Large intestine (tissue), 12 donors: ENCODE measurements at places on chromosomes 11 and 22.
A peak's percentile ranks its signal among the peaks of the same experiment; 100 is the strongest.

DNA sequence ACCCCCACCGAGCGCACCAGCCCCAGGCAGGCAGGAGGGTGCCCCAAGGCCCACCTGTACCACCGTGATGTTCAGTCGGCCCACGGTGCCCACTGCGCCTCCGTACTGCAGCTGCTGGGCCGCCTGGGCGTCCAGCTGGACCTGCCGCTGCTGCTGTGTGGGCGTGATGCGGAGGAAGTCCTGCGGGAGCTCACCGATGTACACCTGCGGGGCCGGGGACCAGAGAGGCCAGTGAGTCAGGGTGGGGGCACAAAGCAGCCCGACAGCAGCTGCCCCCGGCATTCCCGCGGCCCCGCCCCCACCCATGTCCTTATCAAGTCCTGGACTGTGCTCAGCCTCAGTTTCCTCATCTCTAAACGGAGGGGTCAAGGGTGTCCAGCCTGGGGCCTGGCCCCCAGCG, 13.8 kb downstream of the TOLLIP start:
- DNase-seq, result no peak

DNA sequence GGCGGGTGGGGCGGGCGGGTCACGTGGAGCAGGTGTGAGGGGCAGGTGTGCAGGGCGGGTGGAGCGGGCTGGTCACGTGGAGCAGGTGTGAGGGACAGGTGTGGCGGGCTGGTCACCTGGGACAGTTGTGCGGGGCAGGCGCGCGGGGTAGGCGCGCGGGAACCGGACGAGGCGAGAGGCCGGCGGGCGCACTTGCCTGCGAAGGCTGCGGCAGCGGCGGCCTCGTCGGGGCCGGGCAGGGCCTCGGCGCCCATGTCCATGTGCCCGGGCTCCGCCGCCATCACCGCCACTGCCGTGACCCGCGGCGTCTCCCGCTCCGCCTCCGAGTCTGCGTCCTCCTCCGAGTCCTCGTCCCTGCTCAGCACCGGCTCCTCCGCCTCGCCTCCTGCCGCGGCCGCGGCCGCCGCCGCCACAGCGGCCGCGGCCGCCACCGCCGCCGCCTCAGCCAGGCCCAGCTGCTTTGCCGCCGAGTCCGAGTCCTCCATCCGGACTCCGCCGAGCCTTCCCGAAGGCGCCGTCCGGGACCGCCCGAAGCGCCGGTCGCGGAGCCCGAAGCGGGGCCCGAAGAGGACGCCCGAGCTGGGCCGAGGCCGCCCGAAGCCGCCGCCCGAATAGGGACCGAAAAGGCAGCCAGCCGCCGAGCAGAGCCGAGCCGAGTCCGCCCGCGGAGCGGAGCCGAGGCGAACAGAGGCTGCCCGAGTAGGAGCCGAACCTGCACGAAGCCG, at the start of gene DEAF1:
Gene DEAF1, minus strand, starts transcription at position 660 of the 725 bp plus-strand sequence. Its CDS starts 175 bp downstream, at position 485.
- peak; percentile 99 for DNase-seq

DNA sequence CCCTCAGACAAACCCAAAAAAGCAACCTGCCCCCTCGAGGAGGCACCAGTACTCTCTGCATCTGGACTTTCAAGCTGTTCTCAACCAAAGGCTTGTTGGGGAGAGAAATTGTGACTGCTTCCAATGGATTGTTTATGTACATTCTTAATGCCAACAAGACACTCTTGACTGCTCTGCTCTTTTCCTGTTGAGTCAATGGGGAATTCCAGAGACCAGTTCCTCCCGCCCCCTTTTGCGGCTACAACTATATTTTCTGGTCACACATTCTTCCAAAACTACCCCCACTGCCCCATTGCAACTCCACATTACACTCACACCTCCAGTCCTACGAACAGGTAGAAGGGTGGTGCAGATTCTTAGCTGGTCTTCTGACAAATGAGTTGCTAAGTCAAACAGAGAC, 187.0 kb downstream of the DSCAML1 start:
- no peak for DNase-seq

DNA sequence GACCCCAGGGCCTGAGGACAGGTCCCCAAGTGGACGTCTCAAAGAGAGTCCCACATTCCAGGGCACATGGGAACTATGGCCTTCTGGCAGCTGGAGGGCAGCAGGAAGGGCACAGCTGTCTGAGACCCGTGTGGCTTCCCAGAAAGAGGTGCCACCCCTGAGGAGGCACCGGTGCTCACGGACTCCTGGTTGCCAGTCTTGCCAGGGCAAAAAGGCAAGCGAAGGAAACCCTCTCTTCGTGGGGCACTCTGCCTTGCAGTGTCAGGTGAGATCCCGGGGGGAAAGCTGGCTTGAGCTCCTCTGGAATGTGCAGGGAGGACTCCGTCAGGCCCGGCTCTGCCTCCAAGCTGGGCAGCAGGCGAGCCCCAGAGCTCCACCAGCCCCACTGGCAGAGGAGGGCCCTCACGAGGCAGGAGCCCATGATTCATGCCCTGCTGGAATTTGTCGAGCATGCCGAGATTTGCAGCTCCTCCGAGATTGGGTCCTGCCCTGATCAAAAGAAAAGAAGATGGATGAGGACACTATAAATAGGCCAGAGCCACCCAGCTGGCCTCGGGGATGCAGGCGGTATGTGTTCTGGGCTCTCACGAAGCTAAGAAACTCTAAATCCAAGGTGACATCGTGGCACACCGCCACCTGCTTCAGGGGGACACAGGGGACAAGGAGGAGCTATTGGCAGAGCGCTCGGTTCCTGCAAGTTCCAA, 9.9 kb upstream of the CELSR1 start:
- no peak for DNase-seq

- DNase-seq, result no peak
Measured at GRCh38 chr11:32374261-32374711, 61.1 kb downstream of the WT1 start.

GRCh38 chr22:49677495-49677889, 150.2 kb downstream of the BRD1 start:
- no peak for DNase-seq

- DNase-seq, result no peak
Measured at GRCh38 chr11:67999201-67999629, 4.7 kb downstream of the UNC93B1 start.

- DNase-seq, result no peak
Measured at GRCh38 chr11:35934271-35934670, 9.6 kb upstream of the LDLRAD3 start.

DNA sequence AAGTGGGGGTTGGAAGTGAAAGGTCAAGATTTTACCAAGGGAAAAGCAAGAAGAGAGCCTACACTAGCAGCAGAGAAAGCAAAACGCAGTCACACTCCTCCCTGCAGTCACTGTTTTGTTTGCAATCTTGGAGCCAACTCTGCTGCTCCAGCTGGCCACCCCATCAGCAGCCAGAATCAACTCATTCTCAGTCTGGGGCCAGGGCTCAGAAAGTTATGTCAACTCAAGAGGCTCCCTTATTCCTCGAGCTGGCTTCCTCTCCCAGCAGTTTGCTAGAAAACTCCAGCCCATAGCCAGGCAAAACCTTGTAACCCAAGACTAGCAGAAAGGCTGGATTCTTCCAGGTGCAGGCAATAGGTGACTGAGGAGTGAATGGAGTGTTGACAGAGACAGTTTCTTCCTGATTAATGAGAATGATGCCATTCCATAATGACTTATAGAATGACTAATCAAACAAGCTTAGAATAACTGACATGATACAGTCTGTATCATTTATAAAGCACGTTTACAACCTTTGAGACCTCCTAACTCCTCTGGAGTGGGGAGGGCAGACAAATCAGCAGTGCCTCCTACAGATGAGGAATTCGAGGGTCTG, 53.4 kb downstream of the P4HA3 start:
- peak; percentile 9 for DNase-seq

GRCh38 chr11:126751242-126751641, 249.3 kb downstream of the KIRREL3 start:
- no peak for DNase-seq

DNA sequence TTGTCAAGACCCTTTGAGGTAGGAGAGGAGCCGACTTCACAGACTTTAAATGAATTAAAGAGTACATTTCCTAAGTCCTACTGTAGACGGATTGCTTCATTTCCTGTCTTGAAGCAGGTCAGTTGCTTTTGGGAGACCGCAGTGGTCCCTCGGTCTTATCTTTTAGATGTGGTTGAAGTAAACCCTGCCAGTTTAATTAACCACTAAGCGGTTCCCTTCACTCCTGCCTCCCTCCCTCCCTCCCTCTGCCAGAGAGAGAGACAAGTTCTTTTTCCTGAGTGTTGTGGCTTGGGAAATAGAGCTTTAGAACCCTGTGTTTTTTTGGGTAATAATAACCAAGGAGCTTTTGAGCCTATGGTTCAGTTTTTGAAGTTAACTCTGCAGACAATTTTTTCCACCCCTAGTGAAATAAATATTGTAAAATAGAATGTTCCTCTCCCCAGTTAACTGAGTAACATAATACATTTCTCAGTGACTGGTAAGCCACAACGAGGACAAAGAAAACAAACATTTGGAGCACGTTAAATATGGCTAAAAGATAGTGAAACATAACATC, 147.5 kb downstream of the LDLRAD3 start:
- DNase-seq, result no peak

DNA sequence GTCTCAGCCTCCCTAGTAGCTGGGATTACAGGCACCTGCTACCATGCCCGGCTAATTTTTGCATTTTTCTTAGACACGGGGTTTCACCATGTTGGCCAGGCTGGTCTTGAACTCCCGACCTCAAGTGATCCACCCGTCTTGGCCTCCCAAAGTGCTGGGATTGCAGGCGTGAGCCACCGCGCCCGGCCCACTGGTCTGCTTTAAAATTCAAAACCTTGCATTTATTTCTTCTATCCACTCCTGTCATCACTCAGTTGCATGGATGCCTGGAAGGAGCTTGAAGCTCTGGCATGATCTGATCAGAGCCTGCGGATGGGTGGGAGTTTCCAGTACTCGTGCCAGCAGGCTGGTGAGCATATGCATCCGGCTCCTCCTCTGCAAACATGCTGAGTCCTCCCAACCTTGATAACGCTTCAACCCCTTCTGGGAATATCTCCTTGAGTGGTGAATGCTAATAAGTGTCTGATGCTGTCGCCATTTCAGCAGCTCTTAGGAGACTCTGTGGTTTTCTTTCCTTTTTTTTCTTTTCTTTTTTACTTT, 39.6 kb downstream of the UBASH3B start:
- no peak for DNase-seq

- no peak for DNase-seq
Measured at GRCh38 chr22:31143038-31143437, 2.7 kb upstream of the PLA2G3 start.

- no peak for DNase-seq
Measured at GRCh38 chr11:69161117-69161407, 5.3 kb downstream of the SMIM38 start.

DNA sequence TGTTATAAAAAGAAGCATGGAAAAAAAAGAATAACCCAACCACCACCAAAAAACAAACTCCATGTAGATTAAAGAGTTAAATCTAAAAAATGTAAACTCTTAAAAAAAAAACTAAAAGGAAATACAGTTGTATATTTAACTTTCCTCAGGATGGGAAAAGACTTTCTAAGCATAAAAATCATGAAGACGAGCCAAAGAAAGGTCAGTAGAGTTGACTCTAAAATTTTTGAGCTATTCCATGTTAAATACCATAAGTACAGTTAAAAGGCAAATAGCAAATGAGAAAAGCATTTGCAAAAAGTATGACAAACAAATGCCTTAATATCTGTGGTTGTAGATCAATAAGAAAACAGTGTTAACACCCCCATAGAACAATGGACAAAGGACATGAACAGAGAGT, 28.0 kb upstream of the C11orf96 start:
- DNase-seq, result no peak

- DNase-seq, result no peak
Measured at GRCh38 chr11:92707665-92708064, 261.8 kb upstream of the MTNR1B start.

DNA sequence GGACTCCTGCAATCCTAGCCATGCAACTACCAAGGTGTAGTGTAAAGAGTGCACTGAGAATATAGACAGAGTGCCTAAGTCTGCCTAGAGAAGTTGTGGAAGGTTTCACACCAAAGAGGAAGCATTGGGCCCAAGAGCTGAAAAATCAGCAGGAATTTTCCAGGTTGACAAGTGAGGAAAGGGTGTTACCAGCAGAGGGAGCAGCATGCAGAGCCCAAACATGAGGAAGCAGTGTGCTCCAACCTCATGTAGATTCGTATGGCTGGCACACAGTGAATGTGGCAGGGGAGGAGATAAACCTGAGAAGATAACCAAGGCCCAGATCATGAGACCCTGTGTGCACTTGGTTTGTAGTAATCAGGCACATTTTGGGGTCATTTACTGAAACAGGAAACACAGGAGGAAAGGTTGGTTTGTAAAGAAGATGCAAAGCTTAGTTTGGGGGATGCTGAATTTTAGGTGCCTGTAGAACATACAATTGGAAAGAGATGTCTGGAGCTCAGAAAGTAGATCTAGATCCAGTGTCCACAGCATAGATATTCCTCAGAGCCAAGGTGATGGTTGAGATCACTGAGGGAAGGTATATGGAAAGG, 1.7 kb downstream of the HPX start:
- peak; percentile 65 for DNase-seq

GRCh38 chr11:59678118-59678812, 9.4 kb upstream of the PATL1 start:
- DNase-seq, result no peak
